ENCODE measurements at places on chromosomes 7 and 10.

DNA sequence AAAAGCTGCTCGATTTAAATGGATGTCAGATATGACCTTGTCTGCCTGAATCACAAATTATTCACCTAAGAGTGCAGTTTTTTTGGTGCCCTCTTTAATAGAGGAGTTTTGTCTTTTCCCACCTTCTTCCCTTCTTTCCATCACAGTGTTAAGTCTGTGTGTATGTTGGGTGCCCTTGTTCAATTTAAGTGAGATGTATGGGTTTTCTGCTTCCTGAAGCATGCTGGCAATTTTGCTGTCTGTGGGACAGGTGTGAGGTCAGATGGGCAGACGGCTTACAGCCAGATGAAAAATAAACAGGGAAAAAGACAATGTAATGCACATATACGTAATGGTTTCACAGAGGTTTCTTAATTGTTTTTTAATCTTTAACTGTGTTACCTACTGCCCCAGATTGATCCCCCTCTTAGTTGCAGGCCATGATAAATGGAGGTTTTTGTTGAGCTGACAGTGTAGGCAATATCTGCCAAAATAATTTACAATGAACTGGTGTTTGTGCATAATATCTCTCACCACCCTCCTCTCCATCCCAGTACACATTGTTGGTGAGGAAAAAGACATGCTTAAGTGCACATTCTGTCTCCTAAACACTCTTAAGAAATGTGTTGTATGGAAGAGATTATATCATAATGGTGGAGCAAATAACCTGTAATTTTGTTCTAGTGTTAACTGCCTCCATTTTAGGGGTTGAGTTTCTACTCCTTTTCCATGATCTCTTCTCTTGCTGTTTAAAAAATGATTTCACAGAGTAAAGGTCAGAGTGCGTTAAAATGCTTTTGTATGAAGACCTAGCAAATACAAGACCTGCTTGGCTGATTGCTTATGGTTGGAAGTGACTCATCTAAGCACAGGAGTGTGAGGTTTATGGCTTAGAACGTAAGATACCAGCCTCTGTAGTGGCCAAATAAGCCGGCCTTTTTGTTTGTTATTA lies 123.9 kb downstream of the LRRC4 start:
- peak; percentile 93 for DNase-seq

DNA sequence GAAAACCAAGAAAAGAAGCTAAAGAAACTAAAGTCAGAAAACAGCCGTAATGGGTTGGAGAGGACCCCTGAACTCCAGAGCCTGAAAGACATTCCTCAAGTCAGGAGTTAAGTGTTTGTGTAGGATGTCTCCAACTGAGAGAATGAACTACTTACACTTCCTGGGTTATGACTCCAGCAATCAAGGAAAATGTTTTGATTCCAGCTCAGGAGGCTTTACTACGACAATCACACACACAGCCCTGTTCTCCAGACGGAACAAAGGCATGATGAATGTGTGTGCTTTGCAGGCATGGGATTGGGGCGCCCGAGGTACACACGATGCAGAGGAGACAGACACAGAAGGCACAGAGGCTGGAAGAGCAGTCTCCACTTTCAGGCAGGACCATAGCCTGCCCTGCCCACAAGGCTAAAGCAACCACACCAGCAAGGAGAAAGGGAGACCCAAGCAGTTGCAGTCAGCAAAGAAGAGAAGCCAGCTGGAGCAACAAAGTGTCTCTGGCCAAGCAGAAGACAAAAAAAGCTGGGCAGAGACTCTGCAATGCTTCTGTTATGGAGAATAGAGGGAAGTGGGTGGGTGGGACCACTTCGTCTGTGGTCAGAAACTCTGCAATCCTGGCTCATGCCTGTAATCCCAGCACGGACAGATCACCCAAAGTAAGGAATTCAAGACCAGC lies 89.1 kb downstream of the GRB10 start:
- no peak for DNase-seq

DNA sequence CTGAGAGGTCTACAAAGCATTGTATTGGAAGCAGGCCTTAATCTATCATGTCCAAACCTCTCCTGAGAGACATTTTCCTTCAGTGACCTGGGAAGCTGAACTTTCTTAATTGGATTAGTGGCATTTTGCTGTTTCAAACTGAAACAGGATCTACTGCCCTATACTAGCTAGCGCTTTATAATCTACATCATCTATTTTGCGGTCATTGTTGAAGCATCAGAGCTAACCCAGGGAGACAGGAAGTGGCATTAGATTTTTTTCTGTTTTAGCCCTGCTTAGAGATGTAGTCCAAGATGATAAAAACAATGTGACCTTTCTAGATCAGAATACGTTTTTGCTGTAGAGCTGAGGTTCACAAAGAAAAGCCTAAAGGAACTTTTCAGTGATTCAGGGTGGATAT lies 147.4 kb upstream of the AGR3 start:
- DNase-seq = no peak

- DNase-seq = no peak
Observed at GRCh38 chr7:130940907-130941306, 206.9 kb upstream of the KLF14 start.

DNA sequence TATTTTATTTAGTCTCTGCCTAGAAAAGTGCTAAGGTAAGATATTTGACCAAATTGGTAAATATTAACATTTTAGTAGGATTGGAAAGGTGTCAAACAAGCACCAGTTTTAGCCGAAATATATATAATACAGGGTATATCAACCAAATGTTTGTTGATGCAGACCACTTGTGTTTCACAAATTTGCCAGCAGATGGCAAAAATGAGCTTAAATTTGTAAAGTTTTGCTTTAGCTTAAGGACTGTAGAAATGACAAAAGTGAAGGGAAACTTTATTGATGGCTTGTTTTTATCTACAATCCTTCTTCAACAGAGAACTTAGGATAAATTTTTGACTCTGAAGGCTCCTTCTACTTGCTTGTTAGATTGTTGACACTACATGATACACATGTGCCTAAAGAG lies 4.8 kb upstream of the POLR1F start:
- DNase-seq = peak; percentile 46

DNA sequence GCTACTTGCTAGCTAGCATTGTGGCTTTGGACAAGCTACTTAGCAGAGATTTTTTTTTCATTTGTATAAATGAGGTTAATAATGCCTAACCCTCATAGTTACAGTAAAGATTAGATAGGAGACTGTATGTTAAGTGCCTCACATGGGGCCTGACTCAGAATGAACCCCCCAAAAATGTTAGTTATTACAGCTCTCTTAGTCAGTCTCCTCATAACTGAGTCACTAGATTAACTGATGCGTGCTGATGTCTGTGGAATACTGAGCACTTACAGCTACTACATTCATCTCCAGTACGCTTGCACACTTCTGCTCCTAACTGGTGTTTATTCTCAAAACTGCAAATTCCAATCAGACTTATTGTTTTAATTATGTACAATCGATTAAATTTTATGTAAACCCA lies 315.3 kb downstream of the SNX13 start:
- DNase-seq = peak; percentile 94

DNA sequence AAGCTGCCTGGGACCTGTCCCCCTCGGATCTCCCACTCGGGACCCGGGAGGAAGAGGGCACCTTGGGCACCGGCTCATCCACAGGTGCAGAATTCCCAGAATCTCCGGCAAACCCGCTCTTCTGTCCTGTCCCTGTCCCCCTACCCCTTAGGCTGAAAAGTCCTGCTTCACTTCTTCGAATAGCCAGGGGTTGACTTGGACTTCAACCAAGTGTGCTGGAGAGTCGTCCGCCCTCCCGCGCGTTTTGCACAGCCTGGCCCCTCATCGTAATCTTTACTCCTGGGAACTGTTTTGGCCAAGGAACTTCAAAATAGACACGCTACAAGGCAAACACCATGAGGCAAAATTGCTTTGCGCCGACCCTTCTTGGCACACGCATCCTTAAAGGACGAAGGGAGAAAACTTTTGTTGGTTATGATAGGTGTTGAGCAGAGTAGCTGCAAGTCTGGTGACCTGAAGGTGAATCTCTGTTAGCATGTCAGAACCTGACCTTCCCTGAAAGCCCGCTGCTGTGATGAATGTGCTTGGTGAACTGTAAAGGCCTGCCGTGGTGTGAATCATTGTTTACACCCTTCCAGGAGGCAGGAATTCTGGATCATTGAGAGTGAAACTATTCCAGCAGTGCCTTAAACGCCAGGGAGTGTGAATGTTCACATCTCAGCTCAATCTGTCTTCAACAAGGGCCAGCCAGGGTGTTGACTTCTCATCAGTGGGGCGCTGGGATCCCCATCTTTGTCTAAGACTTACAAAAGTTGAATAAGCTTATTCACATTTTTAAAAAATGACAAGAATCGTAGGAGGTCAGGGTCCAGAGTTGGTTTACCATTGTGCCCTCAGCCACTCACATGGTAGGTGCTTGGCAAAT lies 589 bp upstream of the RAPGEF5 start:
- no peak for DNase-seq

GRCh38 chr7:137213744-137214143 lies 129.8 kb downstream of the PTN start:
- DNase-seq = no peak

- no peak for DNase-seq
Observed at GRCh38 chr7:129435414-129435829, 1.2 kb downstream of the STRIP2 start.

GRCh38 chr7:146242661-146243060 lies 126.1 kb downstream of the CNTNAP2 start:
- DNase-seq = no peak

- no peak for DNase-seq
Observed at GRCh38 chr10:15453926-15454325, 82.8 kb upstream of the FAM171A1 start.
